ENCODE measurements at places on chromosomes 3 and 15.

GRCh38 chr15:101067660-101068522, 148.7 kb downstream of the LRRK1 start:
- no peak for DNase-seq

DNA sequence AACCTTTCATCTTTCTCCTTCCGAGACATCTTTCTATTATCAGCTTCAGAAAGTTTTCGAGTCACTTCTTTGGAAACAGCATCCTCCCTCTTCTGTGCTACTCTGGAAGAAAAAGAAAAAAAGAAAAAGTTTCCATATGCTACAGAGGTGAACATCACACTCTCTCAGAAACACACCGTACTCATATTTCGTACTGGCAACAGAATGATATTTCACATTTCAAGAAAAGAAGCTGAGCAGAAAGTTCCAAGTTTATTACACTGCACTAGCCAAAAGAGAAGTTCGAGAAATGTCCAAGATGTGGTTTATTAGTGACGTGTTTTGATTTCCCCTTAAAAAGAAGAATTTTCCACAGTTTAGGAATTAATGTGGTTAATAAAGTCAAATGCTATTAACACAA, 6.0 kb downstream of the SSR3 start:
- DNase-seq, result no peak

- no peak for DNase-seq
Measured at GRCh38 chr3:129621626-129622225, 15.2 kb upstream of the PLXND1 start.

DNA sequence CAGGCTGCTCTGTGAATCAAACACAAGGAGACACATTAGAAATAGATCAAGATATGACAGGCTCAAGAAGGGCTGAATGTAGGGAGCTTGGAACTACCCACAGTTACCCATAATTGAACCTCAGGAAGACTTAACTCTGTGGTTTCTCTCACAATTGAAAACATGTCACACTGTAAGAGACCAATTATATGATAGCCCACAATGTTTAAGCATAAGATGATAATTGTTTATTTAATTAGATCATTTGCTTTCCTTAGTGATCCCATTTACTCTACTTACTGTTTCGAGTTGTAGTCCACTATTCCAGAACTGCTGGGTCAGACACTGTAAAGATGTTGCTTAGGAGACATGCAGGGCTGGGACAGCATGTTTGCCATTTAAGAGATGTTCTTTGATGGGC, 201.3 kb upstream of the RARB start:
- no peak for DNase-seq

- no peak for DNase-seq
Measured at GRCh38 chr15:63986751-63987341, 59.4 kb downstream of the DAPK2 start.

DNA sequence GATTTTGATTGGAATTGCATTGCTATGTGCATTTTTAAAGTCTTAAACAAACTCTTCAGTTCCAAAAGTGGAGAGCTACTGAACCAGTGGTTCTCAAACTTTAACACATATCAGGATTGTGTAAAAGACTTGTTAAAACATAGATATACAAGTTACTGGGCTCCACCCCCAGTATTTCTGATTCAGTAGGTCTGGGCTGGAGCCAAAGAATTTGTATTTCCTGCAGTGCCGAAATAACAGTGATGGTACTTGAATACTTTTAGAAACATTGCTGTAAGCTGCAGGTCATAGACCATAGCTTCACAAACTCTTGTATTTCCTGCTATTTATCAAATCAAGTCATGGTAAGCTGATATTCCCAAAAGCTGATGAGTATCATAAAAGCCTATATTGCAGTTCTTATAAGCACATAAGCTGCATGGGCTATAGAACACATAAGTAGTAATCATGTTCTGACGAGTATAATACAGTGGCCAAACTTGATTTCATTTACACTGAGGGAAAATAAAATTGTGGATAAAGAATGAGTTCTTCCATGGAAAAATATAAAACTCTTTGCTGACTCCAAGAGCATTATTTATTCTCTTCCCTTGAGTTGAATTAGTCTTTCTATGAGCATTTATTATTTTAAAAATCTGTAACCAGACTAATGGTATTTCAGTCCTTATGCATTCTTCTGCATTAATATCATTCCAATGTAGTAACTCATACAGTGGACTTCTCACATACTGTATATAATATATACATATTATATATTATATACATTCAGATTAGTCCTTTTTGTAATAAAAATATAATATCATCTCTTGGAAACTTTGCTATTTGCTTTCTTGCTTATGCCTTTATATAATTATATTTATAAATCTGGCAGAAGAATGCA, 550.5 kb upstream of the AGTR1 start:
- DNase-seq, result no peak

GRCh38 chr3:58164199-58164879, 46.4 kb downstream of the DNASE1L3 start:
- DNase-seq, result no peak

DNA sequence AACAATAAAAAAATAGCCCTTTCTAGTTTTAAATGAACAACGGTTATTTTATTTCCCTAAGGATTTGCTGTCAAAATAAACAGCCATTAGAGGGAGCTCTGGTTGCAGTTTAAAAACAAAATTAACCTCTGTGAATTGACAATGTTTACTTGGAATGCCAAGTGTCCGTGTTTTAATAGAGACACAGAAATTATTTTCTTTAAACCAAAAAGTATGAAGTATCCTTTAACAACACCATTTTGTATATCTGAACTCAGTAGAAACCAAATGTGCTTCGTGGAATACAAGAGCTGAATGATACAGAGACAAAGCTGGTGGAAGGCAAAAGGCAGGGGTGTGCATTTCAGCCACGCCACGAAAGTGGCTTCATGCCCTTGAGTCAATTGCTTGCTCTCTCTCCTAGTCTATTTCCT, 74.4 kb downstream of the MOBP start:
- no peak for DNase-seq

- DNase-seq, result no peak
Measured at GRCh38 chr3:133562376-133562775, 11.1 kb upstream of the CDV3 start.

GRCh38 chr3:128469556-128469955, 2.9 kb upstream of the DNAJB8 start:
- no peak for DNase-seq

- no peak for DNase-seq
Measured at GRCh38 chr3:181328346-181328745, 338.8 kb upstream of the DNAJC19 start.

DNA sequence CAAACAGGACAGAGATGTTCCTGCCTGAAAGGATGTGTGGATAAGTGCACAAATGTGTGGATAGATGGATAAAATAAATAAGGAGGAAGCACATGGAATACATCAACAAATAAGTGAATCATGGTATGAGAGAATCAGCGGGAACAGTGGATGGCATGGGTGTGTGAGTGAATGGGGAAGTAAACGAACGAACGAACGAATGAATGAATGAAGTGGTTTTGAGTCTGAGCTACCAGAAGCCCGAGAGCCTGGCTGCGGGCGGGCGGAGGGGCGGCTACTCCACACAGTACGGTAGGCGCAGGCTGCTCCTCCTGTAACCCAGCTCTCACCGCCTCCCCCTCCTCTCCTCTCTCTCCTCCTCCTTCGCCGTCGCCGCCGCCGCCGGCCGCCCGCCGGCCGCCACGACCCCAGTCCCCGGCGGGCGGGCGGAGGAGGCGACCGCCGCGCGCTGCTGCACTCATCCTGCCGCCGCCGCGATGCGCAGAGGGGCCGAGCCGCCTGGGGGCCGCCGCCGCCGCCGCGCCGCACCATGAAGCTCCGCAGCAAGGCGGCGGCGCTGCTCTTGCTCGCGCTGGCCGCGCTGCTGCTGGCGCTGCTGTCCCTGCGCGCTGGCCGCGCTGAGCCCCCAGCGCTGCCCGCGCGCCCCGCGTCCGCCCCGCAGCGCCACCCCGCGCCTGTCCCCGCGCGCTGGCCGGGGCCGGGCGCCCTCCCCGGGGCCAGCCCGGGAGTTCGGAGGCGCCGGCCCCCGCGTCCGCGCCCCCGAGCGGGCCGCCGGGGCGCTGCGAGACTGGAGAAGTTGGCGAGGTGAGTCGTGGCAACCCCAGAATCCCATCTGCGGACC, at the start of gene GXYLT2:
GXYLT2 (plus strand) TSS at position 342 of the 841 bp plus-strand sequence; CDS start at position 530, 188 bp downstream.
- DNase-seq, result no peak

DNA sequence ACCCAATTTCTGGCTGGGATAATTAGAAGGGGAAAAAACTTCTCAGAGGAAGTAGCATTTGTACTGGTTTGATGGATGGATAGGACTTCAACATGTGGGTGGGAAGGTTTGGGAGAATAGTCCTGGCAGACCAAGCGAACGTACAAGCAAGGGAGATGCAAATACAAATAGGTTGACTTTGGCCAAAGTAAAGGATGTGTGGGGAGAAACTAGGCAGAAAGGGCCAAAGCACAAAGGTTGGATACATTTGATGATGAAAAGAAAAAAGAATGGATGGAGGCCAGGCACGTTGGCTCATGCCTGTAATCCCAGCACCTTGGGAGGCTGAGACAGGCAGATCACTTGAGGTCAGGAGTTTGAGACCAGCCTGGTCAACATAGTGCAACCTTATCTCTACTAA, 63.4 kb downstream of the ERC2 start:
- no peak for DNase-seq

- no peak for DNase-seq
Measured at GRCh38 chr15:40248006-40248783, 9.3 kb downstream of the PAK6 start.

- no peak for DNase-seq
Measured at GRCh38 chr3:112334691-112335433, 1.9 kb downstream of the CD200 start.

GRCh38 chr15:63277038-63277892, at the start of gene APH1B:
Gene APH1B (plus strand): TSS chr15:63277605. CDS start chr15:63277624, 19 bp downstream.
- DNase-seq, result peak; percentile 77

- no peak for DNase-seq
Measured at GRCh38 chr3:101876142-101876541, 26.8 kb downstream of the NFKBIZ start.
